ENCODE measurements at places on chromosomes 1 and 21.
A peak's percentile ranks its signal among the peaks of the same experiment; 100 is the strongest.

GRCh38 chr1:6646499-6647148, 22.0 kb downstream of the THAP3 start:
- DNase-seq = peak; percentile 39

DNA sequence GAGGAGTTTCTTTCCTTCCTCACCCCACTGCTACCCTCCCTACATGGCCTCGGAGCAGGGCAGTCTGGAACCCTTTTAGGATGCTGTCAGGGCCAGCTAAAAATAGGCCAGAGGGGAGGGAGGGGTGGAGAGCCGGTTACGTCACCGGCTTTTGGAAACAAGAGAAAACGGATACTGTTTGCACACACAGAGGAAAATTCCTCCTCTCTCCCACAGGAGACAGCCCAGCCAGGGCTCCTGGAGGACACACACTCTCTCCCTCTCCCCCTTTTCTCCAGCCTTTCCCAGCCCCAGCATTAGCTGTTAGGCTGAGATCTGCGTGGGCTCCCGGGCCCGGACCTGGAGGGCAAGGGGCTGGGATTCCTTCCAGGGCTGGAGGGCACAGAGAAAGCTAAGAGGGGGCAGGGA, 20.0 kb upstream of the ALDH4A1 start:
- no peak for DNase-seq

GRCh38 chr1:84350104-84350503, 48.2 kb upstream of the DNASE2B start:
- DNase-seq = no peak

- DNase-seq = no peak
These were observed 32.6 kb downstream of the PDPN start for GRCh38 chr1:13616234-13616633.

DNA sequence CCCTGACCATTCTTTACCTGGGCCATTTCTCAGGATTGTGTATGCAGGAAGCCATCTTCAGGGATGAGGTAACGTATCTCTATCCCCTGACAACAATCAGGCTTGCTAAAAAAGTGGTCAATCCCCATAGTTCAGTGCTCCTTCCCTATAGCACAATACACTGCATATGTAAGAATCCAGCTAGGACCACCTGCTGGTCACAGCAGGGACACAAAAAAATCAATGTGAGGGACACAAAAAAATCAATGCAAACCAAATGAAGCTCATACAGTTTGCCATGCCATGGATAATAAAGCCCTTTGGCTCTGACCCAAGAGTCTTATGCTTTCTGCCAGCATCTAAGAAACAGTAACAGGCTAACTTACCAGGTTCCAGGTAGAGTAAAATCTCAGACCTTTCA, 16.3 kb downstream of the ACBD6 start:
- no peak for DNase-seq

DNA sequence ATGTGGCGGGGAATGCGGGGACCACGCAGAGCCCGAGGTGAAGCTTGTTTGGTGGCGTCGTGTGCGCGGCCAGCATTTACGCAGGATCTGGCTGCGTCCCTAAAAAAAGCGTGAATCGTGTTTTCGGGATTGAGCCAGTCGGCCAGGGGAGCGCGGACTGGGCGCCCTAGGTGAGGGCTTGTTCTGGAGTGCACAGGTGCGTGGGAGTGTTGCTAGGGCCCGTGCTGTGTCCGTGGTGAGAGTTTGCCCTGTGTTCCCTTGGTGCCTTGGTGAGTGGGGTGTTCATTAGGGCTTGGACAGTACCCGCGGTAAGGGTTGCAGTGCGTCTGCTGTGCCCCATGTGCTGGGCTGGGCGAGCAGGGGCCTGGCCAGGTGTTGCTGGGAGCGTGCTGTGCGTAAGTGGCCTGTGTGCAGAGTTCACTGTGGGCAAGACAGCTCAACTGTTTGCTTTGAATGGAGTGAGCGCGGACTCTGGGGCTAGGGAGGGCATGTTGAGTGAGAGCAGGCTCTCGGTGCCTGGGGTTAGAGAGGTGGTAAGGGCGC, 673 bp downstream of the CD46 start:
- peak; percentile 35 for DNase-seq

- no peak for DNase-seq
These were observed 23.1 kb downstream of the KIAA0040 start for GRCh38 chr1:175169286-175170018.

GRCh38 chr1:36095760-36096405, 7.2 kb downstream of the ADPRS start:
- DNase-seq = no peak

DNA sequence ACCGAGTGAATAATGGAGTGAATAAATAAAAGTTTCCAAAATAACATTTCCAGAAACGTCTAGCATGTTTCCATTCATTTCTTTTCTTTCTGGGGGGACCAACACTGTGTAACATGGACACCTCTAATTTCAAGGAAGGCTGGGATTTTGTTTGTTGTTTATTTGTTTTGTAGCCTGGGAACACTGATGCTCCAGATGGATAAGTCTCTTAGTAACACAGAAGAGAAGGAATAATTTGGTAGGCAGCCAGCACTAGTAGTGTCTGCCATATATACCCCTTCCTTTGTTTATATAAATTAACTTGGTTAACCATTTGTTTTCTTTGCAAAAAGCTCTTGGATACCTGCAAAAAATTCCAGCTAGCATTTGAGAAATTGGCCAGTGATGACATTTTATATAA, 411.4 kb upstream of the DEPDC1 start:
- DNase-seq = no peak

DNA sequence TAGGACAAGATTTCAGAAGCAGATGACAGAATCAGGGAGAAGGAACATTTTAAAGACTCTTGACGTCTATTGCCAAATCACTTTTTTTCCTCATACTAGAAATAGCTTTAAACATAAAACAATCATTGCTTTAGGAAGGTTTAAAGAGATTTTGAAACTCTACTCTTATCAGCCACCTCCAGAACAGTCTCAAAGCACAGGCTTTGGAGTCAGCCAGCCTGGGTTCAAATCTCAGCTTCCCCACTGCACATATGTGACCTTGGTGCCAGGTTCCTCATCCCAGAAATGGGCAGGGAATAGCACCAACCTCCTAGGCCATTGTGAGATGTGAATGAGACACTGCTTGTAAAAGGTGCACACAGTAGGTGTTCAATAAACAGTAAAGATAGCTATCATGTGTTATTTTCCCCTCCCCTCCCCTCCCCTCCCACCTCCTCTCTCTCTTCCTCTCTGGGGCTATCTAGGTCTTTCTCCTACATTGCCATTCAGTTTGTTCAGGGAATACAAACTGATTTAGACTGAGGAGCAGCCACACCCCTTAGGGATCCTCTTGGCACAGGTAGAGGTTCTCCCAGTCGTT, 20.6 kb downstream of the SPOCD1 start:
- DNase-seq = no peak

GRCh38 chr1:96364576-96364975, 357.0 kb upstream of the PTBP2 start:
- DNase-seq = no peak

DNA sequence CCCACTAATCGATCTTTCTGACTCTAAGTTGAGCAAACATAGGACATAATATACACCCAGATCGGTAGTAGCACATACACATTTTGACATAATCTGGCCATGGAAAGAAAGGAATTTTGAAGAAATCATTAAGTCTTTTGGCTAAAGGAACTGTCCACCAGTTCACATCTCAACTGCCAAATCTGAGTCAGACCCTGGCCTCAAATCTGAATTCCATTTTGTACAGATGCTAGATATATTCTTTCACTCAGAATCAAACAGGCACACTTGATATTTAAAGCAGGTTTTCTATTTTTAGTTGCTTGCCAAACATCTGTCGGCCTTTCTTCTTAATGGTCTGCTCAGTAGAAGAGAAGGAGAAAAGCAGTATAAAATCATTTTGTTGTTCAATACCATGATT, 281.8 kb downstream of the BARHL2 start:
- DNase-seq = no peak

- no peak for DNase-seq
These were observed 7.0 kb downstream of the DIP2A start for GRCh38 chr21:46465651-46466050.

DNA sequence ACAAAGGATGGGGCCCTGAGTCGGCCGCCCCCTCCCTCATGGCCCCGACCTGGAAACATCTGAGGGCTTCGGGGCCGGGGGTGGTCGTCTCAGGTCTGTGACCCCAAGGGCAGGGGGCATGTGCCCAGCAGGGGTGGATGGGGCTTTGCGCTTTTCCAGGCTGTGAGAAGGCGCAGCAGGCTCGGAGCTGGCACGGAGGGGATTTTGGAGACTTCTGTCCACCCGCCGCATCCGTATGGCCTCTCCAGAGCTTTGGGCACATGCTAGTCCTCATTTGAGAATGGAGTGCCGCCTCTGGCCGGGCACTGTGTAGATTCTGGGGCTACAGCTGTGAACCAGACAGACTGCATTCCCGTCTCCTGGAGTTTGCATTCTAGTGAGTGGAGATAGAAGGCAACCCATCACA, 66.1 kb upstream of the WNT4 start:
- DNase-seq = no peak

GRCh38 chr1:181126871-181127587, 38.5 kb downstream of the IER5 start:
- no peak for DNase-seq

- DNase-seq = peak; percentile 91
These were observed 3.7 kb downstream of the FASLG start for GRCh38 chr1:172662464-172663109.

DNA sequence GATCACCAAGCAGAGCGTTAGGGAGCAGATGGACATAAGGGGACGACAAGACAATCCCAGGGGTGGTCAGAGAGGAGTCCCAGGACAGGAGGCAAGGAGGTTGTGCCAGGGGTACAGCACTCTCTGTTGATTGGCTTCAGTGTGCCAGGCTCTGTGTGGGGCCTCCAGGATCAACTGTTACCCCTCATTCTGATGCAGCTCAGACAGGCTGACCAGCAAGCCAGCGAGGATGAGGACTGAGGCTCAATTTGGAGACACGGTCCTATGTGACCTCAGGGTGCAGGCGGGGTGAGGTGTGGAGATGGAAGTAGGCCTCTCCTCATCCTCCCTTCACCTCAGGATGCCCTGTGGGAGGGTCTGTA, 4.0 kb downstream of the HYI start:
- DNase-seq = no peak

DNA sequence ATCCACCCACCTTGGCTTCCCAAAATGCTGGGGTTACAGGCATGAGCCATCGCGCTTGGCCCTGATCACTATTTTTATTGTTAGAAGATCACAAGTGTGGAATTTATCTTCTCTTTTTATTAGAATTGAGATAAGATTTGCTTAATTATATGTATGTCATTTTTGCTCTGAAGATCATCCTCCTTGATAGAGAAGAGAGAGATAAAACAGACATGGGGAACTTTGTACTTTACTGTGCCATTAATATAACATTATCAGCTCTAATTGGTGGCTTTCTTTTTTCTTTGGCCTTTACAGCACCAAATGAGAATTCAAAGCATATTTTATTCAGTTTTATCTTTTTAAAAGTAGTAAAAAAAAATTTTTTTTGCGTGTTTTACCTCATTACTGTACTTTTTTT, 46.8 kb downstream of the SCP2 start:
- no peak for DNase-seq

GRCh38 chr1:201587729-201588128, 48.8 kb downstream of the NAV1 start:
- no peak for DNase-seq

GRCh38 chr1:24283326-24284155, 35.6 kb upstream of the GRHL3 start:
- DNase-seq = no peak

DNA sequence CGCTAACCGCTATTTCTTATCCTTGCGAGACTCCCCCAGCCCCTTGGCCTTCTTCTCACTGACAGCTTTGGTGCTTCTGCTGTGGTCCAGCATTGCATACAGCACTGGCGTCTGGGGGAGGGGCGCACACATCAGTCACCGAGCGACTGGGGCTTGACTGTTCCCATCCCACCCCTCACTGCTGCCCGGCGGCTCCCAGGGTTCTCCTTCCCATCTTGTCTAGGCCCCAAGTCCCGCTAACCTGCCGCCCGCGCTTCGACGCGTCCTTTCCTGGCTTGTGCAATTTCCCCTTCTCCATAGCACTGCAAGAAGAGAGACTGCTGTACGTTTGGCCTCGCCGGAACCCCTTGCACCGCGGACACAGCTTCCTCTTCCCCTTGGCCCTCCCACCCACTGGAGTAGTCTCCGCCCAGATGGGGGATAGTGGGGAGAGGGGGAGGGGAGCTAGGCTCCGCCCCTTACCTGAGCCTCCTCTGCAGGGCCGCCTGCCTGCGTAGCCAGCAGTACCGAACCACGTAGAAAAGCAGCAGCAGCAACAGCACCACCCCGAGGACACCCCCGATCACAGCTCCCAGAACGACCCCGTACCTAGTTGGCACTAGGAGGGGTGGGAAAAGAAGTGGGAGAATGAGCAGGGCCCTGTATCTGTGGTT, 3.8 kb downstream of the MPZ start:
- DNase-seq = peak; percentile 89

- DNase-seq = peak; percentile 68
These were observed 6.1 kb upstream of the CD1A start for GRCh38 chr1:158248118-158248517.

DNA sequence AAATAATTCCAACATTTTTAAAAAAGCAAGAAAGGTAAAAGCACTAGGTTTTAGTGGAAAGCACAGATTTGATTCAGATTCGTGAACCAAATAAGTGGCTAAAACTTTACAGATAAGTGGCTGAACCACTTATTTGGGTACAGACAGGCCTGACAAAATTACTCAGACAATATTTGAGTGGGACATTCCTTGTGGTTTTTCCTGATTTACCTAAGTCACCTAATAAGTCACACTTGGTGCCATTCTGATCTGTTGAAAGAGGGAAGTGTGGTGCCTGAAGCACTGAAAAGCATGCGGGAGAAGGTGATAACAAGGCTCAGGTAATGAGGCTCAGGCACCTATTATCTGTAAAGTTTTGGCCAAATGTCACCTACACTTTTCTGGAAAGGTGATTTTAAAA, 81.6 kb upstream of the CD55 start:
- DNase-seq = no peak

DNA sequence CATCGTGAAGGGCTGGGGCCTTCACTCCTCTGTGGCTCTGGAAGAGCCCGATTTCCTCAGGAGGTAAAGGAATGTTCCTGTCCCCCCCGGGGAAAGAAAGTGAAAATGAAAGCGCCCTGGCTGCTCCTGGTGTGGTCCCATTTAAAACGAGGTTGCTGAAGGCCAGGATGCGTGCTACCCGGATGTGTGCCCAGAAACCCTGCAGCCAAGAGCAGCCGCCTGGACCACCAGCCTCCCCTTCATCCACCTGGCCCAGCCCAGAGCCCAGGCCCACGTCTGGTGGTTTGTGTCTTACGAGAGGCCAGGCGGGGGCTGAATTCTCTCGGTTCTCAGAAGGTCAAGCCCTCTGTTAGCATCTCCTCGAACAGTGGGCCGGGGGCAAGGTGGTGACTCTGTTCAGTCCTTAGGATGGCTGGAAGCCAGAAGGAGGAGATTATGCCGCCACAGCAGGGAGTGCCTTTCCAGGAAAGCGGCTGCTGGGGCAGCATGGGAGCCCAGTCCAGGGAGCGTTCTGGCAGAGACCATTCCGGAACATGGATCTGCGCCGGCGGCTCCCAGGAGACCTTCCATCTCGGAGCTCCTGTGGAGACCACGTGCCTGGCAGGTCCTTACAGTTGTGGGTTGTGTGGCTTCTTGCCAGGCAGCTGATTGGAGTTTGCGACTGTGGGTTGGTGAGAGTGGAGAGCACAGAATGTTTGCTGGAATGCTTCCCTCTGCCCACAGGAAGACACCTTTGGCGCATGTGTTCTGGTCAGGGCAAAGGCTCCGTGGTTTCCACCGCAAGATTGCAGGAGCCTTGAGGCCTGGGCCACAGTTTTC, 1.4 kb downstream of the GUK1 start:
- peak; percentile 58 for DNase-seq

Data from activated CD4-positive, alpha-beta memory T cell treated with anti-CD3 and anti-CD28 coated beads, Interleukin-2, amount 10 ng/mL, durations not matched to agents 7 days and 5 days (primary cell).